ENCODE measurements at places on chromosomes 3 and 15. TPM values are rescaled to one million over a fixed set of nuclear protein-coding genes. Genes with fewer than 3 reads are reported as not detected.

GRCh38 chr3:4494895-4495264 is 1.7 kb downstream of the ITPR1 start:
- peak; percentile 22 for DNase-seq

DNA sequence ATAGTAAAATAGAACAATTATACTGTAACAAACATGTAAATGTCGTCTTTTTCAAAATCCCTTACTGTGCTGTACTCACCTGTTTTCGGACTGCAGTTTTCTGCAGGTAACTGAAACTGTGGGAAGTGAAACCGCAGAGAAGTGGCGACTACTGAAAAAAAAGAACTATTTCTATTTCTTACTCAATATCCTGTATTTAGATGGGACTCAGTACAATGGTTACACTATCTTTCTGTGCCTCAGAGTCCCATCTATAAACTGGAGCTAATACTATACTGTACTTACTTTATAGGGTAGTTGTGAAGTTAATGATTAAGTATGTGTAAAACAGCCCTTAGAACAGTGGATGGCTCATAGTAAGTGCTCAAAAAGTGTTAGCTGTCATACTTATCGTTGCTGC is 14.3 kb upstream of the P2RY12 start:
- DNase-seq, result no peak

GRCh38 chr3:106025151-106025722 is 156.4 kb upstream of the CBLB start:
- no peak for DNase-seq

Gene TXNRD3
- 19.3 TPM for total RNA-seq
